ENCODE measurements at places on chromosomes 11 and 22.

- no peak for DNase-seq
These were observed 247.0 kb upstream of the SORL1-AS1 start for GRCh38 chr11:121699801-121700200.

DNA sequence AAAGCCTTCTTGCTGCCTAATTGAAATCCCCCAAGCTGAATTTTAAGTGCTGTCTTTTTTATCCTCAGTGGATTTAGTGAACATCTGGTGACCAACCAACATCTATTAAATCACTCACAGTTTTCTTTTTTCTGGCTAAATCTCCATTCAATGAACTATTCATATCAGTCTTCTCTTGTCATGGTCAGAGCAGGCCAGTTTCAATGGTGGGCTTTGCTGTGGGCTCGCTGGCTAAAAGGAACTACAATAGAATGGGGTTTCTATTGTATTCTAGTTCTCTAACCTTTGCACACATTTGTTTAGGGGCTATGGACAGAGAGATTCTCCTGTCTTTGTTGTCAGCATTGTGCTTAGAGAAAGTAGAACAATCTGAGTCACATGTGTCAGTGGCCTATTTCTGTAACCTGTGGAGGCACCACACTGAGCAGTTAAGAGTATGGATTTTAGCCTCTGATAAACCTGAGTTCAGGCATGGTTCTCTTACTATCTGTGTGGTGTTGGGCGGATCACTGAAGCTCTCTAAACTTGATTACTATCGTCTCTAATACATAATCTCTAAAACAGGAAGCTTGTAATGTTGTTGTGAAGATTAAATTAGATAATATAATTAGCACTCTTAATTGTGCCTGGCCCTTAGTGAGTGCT is 94.2 kb upstream of the CADM1 start:
- DNase-seq: no peak

DNA sequence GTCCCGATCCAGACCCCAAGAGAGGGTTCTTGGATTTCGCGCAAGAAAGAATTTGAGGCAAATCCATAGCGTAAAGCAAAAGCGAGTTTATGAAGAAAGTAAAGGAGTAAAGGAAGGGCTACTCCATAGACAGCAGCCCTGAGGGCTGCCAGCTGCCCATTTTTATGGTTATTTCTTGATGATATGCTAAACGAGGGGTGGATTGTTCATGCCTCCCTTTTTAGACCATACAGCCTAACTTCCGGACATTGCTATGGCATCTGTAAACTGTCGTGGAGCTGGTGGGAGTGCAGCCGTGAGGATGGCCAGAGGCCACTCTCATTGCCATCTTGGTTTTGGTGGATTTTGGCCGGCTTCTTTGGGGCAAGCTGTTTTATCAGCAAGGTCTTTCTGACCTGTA is 19.4 kb upstream of the SHANK3 start:
- DNase-seq: no peak

- no peak for DNase-seq
These were observed 3.6 kb upstream of the MED15 start for GRCh38 chr22:20503816-20504215.

GRCh38 chr11:119319136-119319699 is 2.3 kb upstream of the MCAM start:
- no peak for DNase-seq

DNA sequence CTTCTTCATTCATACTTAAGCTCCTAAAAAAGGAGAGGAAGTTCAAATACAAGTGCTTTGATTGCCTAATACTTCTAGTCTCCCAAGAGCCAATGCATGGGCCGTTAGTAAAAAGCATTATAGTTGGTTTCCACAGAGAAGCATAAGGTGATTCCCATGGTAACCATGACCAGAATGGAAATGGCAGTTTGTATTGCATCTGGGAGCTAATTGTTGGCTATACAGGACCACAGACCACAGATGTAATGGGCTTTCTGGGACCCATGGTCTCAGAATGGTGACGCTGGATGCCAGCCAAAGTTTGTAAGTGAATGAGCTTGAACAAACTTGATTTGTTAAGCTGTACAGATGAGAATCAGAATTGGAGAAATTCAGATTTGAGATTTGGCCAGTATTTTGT is 333.9 kb upstream of the C11orf87 start:
- DNase-seq: peak; percentile 50

- no peak for DNase-seq
These were observed 19.6 kb upstream of the GLB1L2 start for GRCh38 chr11:134312223-134312622.

DNA sequence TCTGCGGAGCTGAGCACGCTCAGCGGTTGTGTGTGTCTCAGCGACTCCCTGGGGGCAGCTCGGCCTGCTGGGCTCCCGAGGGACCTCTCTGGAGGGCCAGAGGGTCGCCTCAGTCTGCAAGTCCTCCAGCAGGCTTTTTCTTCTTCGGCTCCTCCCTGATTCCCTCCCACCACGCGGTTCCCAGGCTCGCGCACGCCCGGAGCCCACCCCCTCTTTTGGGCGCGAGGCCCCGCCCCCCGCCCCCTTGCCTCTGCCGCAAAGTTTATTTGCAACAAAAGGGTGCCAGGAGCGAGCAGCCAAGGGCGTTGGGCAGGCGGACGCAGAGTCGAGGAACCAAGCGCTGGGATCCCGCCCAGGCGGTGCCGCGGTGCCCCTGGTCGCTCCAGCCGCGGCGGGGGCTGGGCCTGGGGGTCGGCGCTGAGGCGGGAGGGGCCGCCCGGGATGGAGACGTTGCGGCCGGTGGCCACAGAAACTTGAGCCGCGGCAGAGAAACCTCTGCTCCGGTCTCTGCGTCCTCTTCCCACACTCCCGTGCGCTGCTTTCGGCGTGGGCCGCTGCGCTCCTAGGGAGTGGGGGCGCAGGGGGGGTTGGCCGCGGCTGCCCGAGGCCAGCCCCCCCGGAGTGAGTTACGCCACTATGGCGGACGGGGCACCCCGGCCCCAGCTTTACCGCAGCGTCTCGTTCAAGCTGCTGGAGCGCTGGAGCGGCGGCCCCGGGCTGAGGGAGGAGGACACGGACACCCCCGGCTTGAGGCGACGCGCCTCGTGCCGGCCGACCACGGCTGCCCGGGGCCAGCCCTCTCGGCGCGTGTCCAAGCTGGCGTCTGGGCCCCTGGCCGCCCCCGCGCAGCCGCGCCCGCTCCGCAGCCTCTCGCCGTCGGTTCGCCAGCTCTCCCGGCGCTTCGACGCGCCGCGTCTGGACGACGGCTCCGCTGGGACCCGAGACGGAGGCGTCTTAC is at the start of gene ARHGEF17:
Gene ARHGEF17, plus strand, starts transcription at position 274 of the 958 bp plus-strand sequence. Its CDS starts 363 bp downstream, at position 637.
- DNase-seq: peak; percentile 76

GRCh38 chr11:33195462-33196173 is 34.3 kb upstream of the CSTF3 start:
- DNase-seq: peak; percentile 25

- no peak for DNase-seq
These were observed 370.4 kb upstream of the ANO3 start for GRCh38 chr11:25961539-25961938.

- peak; percentile 18 for DNase-seq
These were observed 192.7 kb downstream of the BUD13 start for GRCh38 chr11:116579857-116580727.

DNA sequence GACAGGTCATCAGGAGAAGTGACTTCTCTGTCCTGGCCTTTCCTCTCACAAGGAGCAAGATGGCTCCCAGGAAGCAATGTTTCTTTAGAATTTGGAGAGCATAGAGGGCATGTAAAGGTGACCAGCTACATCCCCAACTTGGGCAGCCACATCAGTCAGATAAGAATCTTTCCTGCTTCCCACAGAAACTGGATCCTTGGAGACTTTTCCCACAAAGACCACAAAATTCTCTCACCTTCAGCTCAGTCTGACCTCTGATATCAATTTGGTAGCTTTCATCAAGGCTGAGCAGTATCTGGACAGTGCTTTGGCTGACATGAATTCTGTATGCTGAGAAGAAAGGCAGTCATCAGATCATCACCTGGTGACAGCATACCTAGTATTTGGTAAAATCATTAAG is 23.3 kb upstream of the LRRC32 start:
- no peak for DNase-seq

GRCh38 chr11:100013011-100013410 is 674.1 kb upstream of the ARHGAP42 start:
- DNase-seq: no peak

DNA sequence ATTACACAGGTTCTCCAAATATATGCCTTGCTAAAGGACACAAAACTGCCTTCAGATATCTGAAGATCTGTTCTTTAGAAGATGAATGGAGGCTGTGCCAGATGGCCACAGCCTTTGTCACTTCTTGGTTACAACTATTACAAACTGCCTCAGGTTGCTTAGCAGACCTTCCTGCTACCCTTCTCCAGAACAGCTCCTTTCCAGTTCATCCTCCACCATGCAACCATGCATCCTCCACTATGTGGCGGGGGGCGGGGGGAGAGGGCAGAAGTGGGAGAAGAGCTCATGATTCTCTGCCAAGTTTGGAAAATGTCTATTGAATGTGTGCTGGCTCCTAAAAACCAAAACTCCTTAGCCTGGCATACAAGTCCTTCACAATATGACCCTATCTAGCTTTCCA is 267.5 kb downstream of the TTC28 start:
- DNase-seq: no peak

DNA sequence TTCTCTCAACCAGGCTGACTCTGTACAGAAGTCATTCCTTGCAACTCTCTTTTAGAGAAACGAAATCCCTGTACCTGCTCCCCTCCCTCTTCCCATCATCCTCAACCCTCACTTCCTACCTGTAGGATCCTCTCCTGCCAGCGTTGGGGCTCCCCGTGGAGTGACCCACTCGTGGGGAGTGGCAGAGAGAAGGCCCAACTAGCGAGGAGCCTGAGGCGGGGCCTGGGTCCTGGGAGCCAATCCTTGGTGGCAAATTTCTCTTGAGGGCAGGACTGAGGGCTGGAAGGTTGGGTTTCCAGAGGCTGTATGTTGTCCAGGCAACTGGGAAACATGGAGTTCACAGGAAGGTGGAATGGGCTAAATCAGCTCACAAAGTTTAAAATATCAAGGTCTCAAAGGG is 10.4 kb downstream of the NHERF4 start:
- peak; percentile 21 for DNase-seq

DNA sequence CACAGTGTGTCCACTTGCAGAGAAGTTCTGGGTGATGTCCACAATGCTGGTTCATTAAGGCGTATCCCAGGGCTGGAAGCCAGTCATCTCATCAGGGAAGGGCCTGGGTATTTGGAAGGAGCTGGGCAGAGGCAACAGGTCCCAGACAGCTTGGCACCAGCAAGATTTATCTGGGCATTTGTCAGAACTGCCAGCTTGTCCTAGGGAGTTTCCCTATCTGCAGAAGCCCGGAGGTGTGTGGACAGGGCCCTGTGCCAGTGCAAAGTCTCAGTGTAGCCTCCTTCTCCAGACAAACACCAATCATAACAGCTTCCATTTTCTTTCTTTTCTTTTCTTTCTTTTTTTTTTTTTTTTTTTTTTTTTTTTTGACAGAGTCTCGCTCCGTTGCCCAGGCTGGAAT is 125.3 kb upstream of the TIMP3 start:
- no peak for DNase-seq

DNA sequence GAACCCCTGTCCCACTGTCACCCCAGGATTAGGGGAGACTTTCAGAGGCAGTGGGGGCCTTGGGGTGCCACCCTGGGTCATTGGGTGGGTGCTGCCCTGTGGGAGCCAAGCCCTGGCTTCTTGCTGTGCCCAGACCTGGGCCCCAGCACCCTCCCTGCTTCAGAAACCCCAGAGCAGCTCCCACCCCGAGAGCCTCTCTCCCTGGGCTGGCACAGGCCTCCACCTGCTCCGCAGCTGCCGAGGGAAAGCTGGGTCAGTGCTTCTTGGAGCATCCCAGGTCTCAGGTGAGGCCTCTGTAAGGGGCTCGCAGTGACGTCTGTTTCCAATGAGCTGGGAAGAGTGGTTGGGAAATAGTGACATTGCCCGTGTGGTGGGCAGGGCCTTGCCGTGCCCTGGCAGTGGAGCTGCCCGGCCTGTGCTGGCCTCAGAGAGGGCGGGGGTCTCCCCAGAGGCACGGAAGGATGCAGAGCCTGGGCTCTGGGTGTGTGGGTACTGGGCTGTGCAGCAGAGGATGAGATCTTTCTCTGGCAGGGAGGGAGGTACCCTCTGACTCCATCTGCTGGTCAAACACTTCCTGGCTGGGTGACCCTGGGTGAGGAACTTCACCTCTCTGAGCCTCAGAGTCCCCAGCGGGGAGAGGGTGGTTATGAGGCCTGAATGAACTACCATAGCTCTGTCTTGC is 23.0 kb downstream of the C22orf23 start:
- peak; percentile 55 for DNase-seq

- no peak for DNase-seq
These were observed 34.4 kb downstream of the SCUBE2 start for GRCh38 chr11:9057007-9057406.

DNA sequence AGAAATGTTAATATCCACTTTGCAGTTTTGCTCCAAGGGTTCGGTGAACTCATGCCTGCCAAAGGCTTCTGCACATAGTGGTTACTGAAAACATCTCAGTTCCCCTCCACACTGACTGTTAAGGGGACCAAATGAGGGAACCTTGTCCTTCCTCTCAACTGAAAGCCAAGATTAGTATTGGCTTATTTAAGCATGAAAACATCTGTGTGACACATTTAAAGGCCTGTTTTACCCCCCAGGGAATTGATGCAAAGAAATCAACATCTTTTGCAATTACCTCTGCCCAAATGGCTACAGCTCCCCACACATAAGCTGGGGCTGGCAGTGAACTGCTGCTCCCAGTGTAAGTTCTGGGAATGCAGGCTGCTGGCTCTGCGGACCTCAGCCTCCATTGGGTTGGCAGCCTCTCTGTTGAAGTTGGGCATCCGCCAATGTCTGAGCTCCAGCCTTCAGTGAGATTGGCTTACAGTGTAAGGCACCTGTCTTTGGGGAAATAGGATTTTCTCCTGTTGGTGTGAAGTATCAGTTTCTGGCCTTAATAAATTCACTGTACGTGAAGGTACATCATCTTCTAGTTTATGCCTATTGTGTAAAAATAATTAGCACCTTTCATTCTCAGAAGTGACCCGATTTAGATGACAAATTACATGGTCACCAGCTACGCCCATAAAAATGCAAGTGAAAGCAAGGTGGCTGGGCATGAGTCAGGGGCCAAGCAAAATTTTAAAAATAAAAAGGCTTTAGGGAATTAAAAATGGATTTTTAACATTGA is 213.4 kb upstream of the SYN3 start:
- no peak for DNase-seq

DNA sequence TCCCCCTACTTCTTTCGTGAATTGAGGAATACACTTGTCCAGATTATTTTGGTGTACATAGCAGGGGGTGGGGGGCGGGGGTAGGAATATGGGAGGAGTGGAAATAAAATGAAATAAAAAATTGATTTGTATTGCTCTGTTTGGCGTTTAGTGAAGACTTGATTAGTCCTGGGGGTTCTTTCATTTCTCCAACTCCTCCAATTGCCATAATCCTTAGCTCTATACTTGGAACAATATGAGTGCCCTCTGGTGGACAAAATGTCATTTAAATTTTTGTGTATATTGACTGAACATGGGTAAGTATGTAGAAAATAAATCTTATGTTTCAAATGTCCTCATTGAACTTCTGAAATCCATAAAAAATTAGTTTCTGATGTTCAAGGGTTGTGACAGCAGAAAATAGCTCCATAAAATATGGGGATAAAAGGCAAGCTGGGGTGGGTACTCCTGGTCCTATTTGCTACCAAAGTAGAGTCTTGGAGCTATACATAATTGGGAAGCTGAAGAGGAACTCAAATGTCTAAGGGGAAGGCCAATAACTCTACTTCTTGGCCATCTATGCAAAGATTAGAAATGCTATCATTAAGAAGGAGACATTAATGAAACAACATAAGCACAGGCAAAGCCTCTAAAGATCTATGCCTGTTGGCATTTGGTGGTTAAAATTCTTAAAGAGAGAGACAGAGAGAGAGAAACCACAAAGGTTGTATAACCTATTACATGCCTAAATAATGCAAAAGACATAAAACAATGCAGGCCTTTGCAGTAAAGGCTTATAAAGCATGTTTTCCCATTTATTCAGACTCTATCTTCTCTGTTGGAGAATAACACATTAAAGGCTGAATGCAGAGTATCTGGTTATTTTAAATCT is 421.6 kb downstream of the METTL15 start:
- DNase-seq: peak; percentile 73

Measured in hematopoietic multipotent progenitor cell treated with erythropoietin and hydrocortisone succinate and interleukin-3 and kit ligand, for 4 days (in vitro differentiated cells).